ENCODE measurements at places on chromosomes 4 and X.

- DNase-seq: no peak
These were observed 31.2 kb upstream of the IL3RA start for GRCh38 chrX:1305411-1305810.

GRCh38 chr4:9925750-9926439, 95.4 kb downstream of the SLC2A9 start:
- DNase-seq: no peak

- DNase-seq: no peak
These were observed 31.0 kb downstream of the KDM6A start for GRCh38 chrX:44903830-44904530.

- no peak for DNase-seq
These were observed 5.7 kb downstream of the SMIM20 start for GRCh38 chr4:25919676-25920075.

DNA sequence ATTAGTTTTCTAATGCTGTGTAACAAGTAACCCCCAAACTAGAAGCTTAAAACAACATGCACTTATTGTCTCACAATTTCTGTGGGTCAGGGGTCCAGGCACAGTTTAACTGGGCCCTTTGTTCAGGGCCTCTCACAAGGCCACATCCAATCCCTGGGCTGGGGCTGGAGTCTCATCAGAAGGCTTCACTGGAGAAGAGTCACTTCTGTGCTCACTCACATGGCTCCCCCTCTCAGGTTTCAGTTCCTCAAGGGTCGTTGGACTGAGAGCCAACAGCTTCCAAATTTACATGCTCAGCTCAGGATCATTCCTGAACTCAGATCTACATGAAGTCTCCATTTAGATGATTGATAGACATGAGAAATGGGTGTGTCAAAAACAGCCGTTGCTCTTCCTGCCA, 77.1 kb downstream of the EVC start:
- no peak for DNase-seq

GRCh38 chrX:20459410-20460350, 193.0 kb upstream of the RPS6KA3 start:
- no peak for DNase-seq

- DNase-seq: no peak
These were observed 41.0 kb downstream of the ACSL1 start for GRCh38 chr4:184784628-184785257.

DNA sequence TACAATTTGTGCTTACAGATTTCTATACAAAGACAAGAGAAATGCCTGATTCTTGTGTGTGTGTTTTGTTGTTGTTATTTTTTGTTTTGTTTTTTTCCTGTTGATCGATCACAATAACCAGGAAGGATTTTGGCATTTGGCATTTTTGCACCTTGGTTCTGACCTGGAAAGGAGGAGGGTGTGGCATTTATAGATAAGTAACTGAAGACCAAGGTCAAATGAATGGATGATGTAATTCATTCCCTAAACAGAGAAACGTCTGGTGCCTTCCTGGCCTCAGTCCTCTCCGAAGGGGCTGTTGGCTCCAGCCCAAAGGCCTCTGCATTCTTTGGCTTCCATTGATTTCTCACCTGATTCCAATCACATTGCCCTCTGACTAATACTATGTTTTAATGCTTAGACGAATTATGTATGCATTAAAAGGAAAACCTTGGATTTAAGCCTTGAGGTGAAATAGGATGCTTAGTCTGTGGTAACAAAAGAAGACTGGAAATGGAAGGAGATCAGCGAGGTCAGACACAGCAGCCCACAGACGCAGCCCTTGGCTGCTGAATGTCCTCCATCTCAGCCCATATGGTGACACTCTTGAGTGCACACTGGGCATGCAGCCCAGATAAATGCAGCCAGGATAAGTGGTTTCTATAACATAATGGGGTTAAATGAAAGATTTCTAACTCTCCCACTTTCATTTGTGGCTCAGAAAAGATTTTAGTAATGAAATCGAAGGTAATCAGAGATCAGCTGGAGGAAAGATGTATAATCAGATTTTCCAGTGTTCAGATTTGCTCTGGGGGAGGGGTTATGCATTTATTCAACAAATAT, 60.5 kb upstream of the TRIM2 start:
- no peak for DNase-seq

DNA sequence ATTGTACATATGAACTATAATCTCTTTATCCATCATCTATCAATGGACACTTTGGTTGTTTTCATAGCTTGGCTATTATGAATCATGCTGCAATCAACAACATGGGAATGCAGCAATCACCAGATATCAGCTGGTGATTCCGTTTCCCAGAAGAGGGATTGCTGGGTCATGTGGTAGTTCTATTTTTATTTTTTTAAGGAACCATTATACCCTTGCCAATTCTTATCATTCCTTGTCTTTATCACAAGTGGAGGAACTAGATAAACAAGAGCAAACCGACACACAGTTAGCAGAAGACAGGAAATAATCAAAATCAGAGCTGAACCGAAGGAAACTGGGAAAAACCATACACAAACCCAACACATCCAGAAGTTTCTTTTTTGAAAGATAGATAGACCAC, 14.5 kb upstream of the LNX1 start:
- DNase-seq: no peak

DNA sequence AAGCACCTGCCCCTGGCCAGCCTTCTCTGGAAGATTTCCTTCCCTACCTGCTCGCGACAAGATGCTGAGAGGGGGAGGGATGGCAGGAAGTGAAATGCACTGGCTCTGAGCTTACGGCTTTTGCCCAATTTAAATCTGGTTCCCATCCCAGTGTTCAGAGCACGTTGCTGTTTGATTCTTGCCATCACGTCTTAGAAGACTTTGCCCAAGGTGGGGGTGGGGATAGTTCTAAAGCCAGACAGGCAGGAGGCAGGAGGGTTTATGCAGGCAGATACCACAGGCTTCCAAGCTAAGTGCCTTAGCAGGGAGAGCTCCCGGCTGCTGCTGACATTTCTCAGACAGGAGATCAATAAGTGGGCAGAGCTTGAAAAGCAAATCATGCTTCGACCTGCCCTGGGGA, 393.9 kb downstream of the MID1IP1 start:
- no peak for DNase-seq

DNA sequence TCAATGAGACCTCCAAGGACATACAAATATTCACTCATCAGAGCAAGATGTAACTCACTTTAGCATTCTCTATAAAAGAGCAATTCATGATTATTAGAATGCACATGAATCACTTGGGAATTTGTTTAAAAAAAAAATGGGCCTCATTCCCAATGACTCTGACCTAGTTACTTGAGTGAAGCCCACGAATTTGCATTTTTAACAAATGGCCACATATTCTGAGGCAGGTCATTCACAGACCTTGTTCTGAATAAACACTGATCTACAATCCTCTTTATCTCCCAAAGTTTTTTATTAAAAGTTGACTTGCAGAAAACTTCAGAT, 255.1 kb upstream of the VEGFC start:
- no peak for DNase-seq

DNA sequence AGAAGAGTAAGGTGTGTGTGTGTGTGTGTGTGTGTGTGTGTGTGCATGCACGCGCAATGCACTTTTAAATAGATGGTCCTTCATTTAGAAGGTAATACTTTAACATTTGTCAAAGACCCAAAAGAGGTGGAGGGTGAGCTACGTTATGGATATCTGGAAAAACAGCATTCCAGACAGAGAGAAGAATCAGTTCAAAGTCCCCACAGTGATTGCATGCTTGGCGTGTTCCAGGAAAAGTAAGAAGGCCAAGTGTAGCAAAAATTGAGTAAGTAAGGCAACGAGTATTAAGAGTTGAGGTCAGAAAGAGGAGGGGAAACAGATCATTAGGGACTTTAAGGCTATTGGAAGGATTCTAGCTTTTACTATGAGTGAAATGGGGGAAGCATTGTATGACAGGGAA, 21.9 kb upstream of the GABRE start:
- no peak for DNase-seq
